CD4-positive, CD25-positive, alpha-beta regulatory T cell (primary cell): ENCODE measurements at places on chromosomes 4 and X. TPM values are rescaled to one million over a fixed set of nuclear protein-coding genes. Genes with fewer than 3 reads are reported as not detected.

GRCh38 chr4:155208258-155209054, at the start of gene NPY2R:
Gene NPY2R (plus strand): TSS chr4:155208636. CDS start chr4:155213940, 5,304 bp downstream.
- no peak for DNase-seq
- no peak within 1 kb of the TSS for H3K4me3 ChIP-seq
- no peak within 1 kb of the TSS for H3K27ac ChIP-seq
- H3K27me3 ChIP-seq: peaks cover 10% of the 10 kb centered on the region
- H3K36me3 ChIP-seq: no peaks in the 10 kb centered on the region

GRCh38 chr4:138243369-138243768, 1.2 kb upstream of the SLC7A11 start:
- no peaks in the 10 kb centered on the region for H3K27me3 ChIP-seq
- H3K4me3 ChIP-seq: no peak overlapping the region
- no peaks in the 10 kb centered on the region for H3K36me3 ChIP-seq
- H3K4me1 ChIP-seq: no peaks in the 10 kb centered on the region

- H3K27ac ChIP-seq: no peak overlapping the region
- no peaks in the 10 kb centered on the region for H3K27me3 ChIP-seq
- H3K36me3 ChIP-seq: no peaks in the 10 kb centered on the region
- no peak overlapping the region for H3K4me3 ChIP-seq
- no peak for DNase-seq
- no peaks in the 10 kb centered on the region for H3K4me1 ChIP-seq
Measured at GRCh38 chrX:50700921-50701320, 113.1 kb downstream of the SHROOM4 start.

- no peak for DNase-seq
- no peaks in the 10 kb centered on the region for H3K27me3 ChIP-seq
- no peaks in the 10 kb centered on the region for H3K36me3 ChIP-seq
- no peak overlapping the region for H3K4me3 ChIP-seq
Measured at GRCh38 chrX:9414416-9414815, 50.4 kb upstream of the TBL1X start.

DNA sequence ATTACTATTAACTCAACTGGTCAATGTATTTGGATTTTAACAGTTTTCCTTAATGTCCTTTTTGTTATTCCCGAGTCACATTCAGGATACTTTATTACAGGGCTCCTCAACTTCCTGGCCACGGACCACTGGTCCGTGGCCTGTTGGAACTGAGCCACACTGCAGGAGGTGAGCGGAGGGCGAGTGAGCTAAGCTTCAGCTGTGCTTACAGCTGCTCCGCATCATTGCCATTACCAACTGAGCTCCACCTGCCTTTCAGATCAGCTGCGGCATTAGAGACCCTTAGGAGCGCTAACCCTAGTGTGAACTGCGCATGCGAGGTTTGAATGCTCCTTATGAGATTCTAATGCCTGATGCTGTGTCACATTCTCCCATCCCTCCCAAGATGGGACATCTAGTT, 591.7 kb downstream of the CCSER1 start:
- H3K36me3 ChIP-seq: no peaks in the 10 kb centered on the region
- no peak overlapping the region for H3K4me3 ChIP-seq
- H3K27ac ChIP-seq: no peak overlapping the region

DAPP1 gene
- 29.8 TPM for total RNA-seq

FRMD7 gene
- total RNA-seq: not detected

CSAG3 gene
- total RNA-seq: not detected
